ENCODE measurements at places on chromosomes 13 and 19.

DNA sequence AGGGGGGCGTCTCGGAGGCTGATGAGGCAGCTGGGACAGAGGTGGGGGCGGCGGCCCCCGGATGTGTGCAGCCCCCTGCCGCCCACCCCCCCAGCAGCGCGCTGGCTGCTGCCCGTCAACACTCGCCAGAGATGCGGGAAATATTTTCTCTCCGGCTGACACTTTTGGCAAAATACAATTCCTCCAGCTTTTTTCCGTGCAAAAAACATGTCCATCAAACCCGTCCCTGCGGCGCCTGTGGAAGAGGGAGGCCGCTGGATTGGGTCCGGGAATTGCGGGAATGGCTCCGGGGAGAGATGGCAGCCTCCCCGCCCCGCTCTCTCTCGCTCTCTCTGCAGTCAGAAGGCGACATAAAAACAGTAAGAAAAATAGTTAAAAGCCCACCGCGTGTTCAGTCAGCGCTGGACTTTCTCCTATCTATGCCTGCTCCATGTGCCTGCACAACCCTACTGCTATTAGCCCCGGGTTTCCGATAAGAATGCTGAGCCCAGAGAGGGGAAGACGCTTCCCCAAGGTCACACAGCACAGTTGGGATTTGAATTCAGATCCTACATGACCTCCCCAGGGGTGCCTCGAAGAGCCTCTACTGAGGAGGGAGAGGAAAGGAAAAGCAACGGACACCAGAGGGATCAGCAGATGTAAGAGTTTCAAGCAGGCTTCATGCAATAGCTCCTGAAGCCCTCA lies 23.2 kb downstream of the ZNRF4 start:
- DNase-seq, result no peak

GRCh38 chr19:7540761-7541474 lies 5.4 kb downstream of the PNPLA6 start:
- peak; percentile 56 for DNase-seq

DNA sequence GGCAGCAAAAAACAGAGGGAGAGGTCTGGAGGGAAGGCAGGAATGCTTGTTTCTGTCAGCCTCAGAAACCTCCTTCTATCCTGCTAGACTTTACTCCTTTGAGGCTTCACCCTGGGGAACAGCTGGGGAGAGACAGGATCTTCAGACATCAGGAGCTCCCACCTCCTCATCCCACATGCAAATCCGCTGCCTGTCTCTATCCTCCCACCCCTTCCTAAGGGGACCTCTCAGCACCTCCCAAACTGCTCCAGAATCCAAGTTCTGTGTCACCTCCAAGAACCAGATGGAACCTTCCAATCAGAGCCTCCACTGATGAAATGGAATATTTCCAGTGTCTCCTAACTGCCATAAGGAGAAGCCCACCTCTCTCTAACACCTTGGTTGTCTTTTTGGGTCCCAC lies 9.7 kb upstream of the ERCC2 start:
- DNase-seq, result no peak

- DNase-seq, result no peak
These were observed 61.4 kb downstream of the MICU2 start for GRCh38 chr13:21542563-21542962.

GRCh38 chr13:70789751-70790150 lies 681.5 kb upstream of the KLHL1 start:
- no peak for DNase-seq

- DNase-seq, result peak; percentile 62
These were observed 43.4 kb upstream of the MAP3K10 start for GRCh38 chr19:40147693-40148347.

DNA sequence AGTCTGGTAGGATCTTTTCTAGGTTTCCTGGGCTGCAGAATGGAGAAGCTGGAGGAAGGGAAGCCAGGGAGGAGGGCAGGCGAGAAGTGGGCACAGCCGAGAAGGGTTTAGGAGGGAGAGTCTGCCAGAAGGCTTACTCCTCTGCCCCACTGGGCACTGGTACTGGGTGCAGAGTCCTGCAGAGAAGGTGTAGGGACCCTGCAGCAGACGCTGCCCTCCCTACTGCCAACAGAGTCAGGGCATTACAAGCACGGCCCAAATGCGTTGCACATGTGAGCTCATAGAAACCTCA lies 726 bp upstream of the PEPD start:
- DNase-seq, result no peak

- no peak for DNase-seq
These were observed 334.0 kb downstream of the KCTD12 start for GRCh38 chr13:76552041-76552772.

GRCh38 chr13:53075356-53076041 lies 46.9 kb downstream of the OLFM4 start:
- DNase-seq, result no peak

DNA sequence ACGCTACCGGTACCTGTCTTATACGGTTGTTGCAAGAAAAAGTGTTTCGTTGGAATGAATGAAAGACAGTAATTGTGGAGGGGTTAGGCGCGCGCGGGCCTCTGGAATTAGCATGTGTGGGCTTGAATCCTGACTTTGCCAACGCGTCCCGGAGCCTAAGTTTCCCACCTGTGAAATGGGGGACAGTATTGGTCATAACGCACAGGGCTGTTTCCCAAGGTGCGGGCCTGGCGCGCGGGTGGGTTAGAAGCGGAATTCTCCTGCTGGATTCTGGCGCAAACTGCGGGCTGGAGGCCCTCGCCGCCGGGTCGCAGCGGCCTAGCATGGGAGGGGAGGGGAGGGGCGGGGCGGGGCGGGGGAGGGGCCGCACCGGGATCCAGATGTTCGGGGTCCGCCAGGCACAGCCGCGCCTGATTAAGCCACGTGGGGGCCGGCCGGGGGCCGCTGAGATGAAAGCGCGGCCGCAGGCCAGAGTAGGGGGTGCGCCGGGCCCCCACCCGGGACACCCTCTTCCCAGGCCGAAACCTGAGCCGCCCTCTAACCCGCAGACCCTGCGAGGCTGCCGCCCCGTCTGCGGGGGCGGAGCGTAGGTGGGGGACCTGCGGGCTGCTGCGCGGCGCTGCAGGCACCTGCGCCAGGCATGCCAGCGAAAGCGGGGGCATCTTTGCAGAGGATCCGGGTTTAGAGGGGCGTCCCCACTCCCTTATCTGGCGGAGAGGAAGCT lies 1.2 kb upstream of the TMEM59L start:
- DNase-seq, result no peak

- DNase-seq, result no peak
These were observed 133.5 kb upstream of the MIR17HG start for GRCh38 chr13:91214031-91214430.

- no peak for DNase-seq
These were observed 13.5 kb upstream of the PDCD5 start for GRCh38 chr19:32567486-32567885.

DNA sequence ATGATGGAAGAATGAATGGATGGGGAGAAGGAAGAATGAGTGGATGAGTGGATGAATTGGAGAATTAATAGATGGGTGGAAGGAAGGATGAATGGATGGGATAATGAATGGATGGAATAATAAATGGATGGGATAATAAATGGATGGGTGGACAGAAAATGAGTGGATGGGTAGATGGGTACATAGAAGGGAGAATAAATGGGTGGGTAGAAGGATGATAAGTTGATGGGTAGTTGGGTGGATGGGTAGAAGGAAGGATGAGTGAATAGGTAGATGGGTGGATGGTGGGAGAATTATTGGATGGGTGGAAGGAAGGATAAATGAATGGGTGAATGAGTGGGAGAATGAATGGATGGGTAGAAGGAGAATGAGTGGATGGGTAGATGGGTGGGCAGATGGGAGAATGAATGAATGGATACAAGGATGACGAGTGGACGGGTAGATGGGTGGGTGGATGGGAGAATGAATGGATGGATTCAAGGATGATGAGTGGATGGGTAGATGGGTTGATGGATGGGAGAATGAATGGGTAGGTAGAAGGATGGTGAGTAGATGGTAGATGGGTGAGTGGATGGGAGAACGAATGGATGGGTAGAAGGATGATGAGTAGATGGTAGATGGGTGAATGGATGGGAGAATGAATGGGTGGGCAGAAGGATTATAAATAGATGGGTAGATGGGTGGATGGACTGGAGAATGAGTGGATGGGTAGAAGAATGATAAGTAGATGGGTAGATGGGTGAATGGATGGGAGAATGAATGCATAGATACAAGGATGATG lies 15.9 kb downstream of the VSTM2B start:
- DNase-seq, result no peak

GRCh38 chr13:42137856-42138537 lies 89.5 kb downstream of the DGKH start:
- DNase-seq, result no peak

DNA sequence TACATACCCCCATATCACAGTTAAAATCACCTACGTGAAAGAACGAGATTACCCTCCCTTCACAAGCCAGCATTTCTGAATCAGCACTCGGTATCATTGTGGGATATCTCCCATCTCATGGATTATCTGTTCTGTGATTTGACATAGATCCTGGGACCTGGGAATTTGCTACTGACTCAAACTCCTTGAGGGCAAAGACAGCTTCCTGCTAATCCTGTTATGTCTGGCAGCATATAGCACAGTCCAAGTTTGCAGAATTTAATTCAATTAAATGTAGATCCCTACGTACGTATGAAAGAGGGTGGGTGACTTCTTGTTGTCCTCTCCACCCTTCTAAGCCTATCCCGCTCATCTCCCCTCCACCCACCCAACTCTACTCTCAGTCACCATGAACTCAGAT lies 476.5 kb downstream of the KLF5 start:
- DNase-seq, result no peak

GRCh38 chr19:35414442-35414841 lies 33.6 kb upstream of the FFAR2 start:
- DNase-seq, result no peak

- DNase-seq, result no peak
These were observed 987.9 kb downstream of the OLFM4 start for GRCh38 chr13:54016542-54016941.

GRCh38 chr13:25848812-25849745 lies 202.7 kb downstream of the SHISA2 start:
- no peak for DNase-seq

DNA sequence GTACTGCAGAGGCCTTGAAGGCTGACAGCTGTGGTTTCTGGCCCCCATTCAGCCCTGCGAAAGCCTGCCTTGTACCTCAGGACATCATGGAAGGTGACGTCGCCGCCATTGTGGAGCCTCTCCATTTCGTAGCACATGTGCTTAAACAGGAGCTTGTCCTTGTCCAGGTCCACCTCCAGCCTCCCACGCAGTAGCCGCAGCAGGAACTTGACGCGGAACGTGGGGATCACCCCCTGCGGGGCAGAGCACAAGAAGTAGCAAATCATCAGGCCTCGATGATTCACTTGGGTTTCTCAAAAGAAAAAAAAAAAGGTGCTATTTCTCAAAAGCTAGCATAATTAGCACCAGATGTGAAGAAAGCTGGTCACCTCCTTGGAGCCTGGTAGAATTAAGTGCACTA lies 351.0 kb downstream of the NALCN start:
- no peak for DNase-seq

GRCh38 chr13:40552895-40553294 lies 113.5 kb downstream of the FOXO1 start:
- DNase-seq, result no peak

DNA sequence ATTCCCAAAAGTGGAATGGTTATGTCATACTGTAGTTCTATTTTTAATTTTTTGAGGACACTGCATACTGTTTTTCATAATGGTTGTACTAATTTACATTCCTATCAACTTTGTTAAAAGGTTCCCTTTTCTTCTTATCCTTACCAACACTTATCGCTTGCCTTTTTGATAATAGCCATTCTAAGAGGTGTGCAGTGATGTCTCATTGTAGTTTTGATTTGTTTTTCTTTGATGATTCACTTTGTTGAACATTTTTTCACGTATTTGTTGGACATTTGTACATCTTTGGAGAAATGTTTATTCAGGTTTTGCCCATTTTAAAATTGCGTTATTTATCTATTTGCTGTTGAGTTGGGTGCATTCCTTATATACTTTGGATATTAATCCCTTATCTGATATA lies 188.8 kb upstream of the SPRY2 start:
- no peak for DNase-seq

DNA sequence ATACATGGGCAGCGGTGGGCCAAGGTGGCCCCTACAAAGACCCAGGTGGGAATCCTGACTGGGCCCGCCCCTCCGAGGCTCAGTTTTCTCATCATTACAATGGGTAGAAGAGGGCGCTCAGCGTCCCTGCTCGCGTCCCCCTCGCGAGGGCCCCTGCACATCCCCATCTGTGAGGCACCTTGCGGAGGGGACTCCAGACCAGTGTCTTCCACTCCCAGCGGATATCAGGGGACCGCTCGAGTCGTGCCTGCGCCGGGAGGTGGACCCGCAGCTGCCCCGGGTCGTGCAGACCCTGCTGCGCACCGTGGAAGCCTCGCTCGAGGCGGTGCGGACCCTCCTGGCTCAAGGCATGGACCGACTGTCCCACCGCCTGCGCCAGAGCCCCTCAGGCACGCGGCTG lies 15.3 kb upstream of the COLGALT1 start:
- no peak for DNase-seq

- DNase-seq, result no peak
These were observed 46.4 kb upstream of the SHKBP1 start for GRCh38 chr19:40530091-40530901.

GRCh38 chr13:49806126-49806536 lies 13.6 kb upstream of the KPNA3 start:
- DNase-seq, result no peak

GRCh38 chr13:111114362-111115060 lies 599 bp upstream of the ARHGEF7 start:
- peak; percentile 58 for DNase-seq

- no peak for DNase-seq
These were observed 59.2 kb downstream of the SIPA1L3 start for GRCh38 chr19:37966211-37966661.

GRCh38 chr13:30924721-30925120 lies 7.7 kb upstream of the TEX26 start:
- DNase-seq, result no peak

DNA sequence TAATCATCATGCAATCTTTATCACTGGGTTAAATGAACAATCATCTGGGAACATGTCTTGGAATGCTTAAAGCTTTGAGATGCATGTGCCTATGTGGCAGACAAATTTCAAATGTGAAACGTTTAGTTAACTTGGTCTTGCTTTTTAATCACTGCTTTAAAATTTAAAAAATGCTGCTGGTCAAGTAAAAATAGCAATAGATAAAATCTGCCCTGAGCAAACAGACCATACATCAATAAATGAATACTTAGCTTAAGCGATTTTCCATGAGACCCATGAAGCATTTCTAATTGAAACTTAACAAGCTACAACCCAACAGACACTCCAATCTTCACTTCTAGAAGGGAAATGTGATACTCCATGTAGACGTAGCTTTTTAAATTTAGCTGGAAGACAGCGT lies 1.9 kb upstream of the KL start:
- DNase-seq, result no peak

- no peak for DNase-seq
These were observed 20.4 kb downstream of the POU2F2 start for GRCh38 chr19:42111811-42112210.
